ENCODE measurements at places on chromosomes 7 and 10. TPM values are rescaled to one million over a fixed set of nuclear protein-coding genes. Genes with fewer than 3 reads are reported as not detected.

The SPACDR gene
- 1.3 TPM for polyA plus RNA-seq

The PPP1R17 gene
- not detected for polyA plus RNA-seq

The TMEM120A gene
- 57.9 TPM for polyA plus RNA-seq

The PRSS37 gene
- polyA plus RNA-seq = 0.74 TPM

The KEL gene
- 4.8 TPM for polyA plus RNA-seq

The ASZ1 gene
- polyA plus RNA-seq = not detected

The TMEM273 gene
- polyA plus RNA-seq = 2.2 TPM

The TDRD1 gene
- polyA plus RNA-seq = not detected

The MNX1 gene
- 0.12 TPM for polyA plus RNA-seq

The ANLN gene
- polyA plus RNA-seq = 27.7 TPM

The KIAA1549 gene
- polyA plus RNA-seq = 15.2 TPM

The NME8 gene
- polyA plus RNA-seq = 0.27 TPM

The NUPR2 gene
- polyA plus RNA-seq = 3.1 TPM

The TWIST1 gene
- polyA plus RNA-seq = 5.3 TPM

The TLL2 gene
- 1.1 TPM for polyA plus RNA-seq

The GGCT gene
- 76.3 TPM for polyA plus RNA-seq

The NUDT13 gene
- 4.1 TPM for polyA plus RNA-seq

The GPR26 gene
- polyA plus RNA-seq = not detected

The RAPGEF5 gene
- 33.1 TPM for polyA plus RNA-seq

The LBX1 gene
- 0.07 TPM for polyA plus RNA-seq

The CLRN3 gene
- polyA plus RNA-seq = 19.6 TPM

The ANKRD61 gene
- polyA plus RNA-seq = 0.61 TPM

The SORCS1 gene
- polyA plus RNA-seq = 14.5 TPM

The IFIT1B gene
- 0.09 TPM for polyA plus RNA-seq

The PDE1C gene
- polyA plus RNA-seq = 4.4 TPM

The CCL26 gene
- polyA plus RNA-seq = not detected

The OR2A1 gene
- polyA plus RNA-seq = 1.2 TPM

The MBLAC1 gene
- 2.0 TPM for polyA plus RNA-seq

The SERPINE1 gene
- polyA plus RNA-seq = 1.3 TPM

The SUN3 gene
- polyA plus RNA-seq = 0.26 TPM

The PDE6C gene
- 1.7 TPM for polyA plus RNA-seq

The CEP55 gene
- polyA plus RNA-seq = 12.9 TPM

The OR9A2 gene
- not detected for polyA plus RNA-seq

The RPS24 gene
- polyA plus RNA-seq = 2,667 TPM

The CUBN gene
- polyA plus RNA-seq = 263 TPM

The SUGCT gene
- polyA plus RNA-seq = 14.0 TPM

The NRP1 gene
- polyA plus RNA-seq = 149 TPM

The LRRC18 gene
- not detected for polyA plus RNA-seq

The HOXA10 gene
- polyA plus RNA-seq = 148 TPM

The TEX47 gene
- not detected for polyA plus RNA-seq

The ZMIZ2 gene
- 94.6 TPM for polyA plus RNA-seq

The INHBA gene
- polyA plus RNA-seq = 2.5 TPM

The SHLD2 gene
- polyA plus RNA-seq = 46.1 TPM

The CHAT gene
- polyA plus RNA-seq = 0.06 TPM

The GIMAP8 gene
- polyA plus RNA-seq = 8.8 TPM

The ZNF365 gene
- polyA plus RNA-seq = 0.37 TPM

The ZDHHC4 gene
- 83.1 TPM for polyA plus RNA-seq

The KLF14 gene
- 0.47 TPM for polyA plus RNA-seq
